ENCODE measurements at places on chromosomes 13 and 19. TPM values are rescaled to one million over a fixed set of nuclear protein-coding genes. Genes with fewer than 3 reads are reported as not detected.

ZSCAN22 gene
- total RNA-seq = 1.3 TPM

ZSCAN4 gene
- 0.12 TPM for total RNA-seq

ZNF575 gene
- not detected for total RNA-seq

IGSF23 gene
- 2.1 TPM for total RNA-seq

DNA sequence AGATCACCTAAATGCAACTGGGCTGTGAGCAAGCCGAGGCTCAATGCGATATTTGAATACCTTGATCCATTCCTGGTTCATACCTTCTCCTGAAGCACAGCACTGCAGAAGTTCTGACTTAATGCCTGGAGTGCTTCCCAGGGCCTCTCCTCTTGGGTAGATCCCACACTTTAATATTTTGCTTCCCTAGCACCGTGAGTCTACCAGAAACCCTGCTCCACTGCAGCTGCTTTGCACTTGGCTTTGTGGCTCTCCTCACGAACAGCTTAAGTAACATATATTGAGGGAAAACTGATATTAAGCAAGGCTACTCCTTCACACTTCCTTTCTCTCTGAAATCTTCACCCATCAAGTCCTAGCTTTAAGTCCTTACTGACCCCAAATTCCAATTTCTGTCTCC, 51.6 kb upstream of the C13orf42 start:
- H3K4me1 ChIP-seq = no peaks in the 10 kb centered on the region
- H3K27ac ChIP-seq = no peak overlapping the region
- no peak for DNase-seq
- no peaks in the 10 kb centered on the region for H3K36me3 ChIP-seq
- H3K4me3 ChIP-seq = no peak overlapping the region

DNA sequence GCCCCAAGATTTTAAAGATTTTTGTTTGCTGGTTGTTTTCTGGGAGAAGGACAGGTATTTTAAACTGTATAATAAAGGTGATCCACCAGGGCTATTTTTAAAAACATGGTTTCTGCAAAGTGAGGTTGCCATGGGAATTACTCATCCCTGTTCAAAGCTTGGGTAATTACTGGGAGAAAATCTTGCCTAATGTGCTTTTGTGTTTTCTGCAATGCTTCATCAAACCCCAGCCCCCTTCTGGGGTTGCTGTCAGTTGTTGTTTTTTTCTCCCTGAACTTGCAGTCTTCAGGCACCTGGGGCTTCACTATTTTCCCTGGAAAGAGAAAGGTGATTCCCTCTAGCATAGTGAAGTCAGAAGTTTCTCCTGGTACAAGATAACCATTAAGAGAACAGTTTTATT, 277.2 kb downstream of the NALCN start:
- no peak for DNase-seq
- no peaks in the 10 kb centered on the region for H3K36me3 ChIP-seq
- H3K27me3 ChIP-seq = peaks cover 9% of the 10 kb centered on the region
- no peaks in the 10 kb centered on the region for H3K4me1 ChIP-seq

DNA sequence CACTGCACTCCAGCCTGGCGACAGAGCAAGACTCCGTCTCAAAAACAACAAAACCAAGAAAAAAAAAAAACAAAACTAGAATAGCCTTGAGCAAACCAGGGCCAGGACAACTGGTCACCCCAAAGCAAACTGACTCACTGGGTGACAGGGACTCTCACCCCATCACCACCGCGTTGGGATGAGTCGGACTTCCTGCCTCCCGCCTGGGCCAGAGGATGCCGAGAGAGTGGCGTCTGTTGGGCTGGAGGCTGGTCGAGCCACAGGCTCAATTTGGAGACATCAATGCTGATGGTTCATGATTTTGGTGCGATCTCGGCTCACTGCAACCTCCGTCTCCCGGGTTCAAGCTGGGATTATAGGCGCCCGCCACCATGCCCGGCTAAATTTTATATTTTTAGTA, 11.6 kb downstream of the TMPRSS9 start:
- H3K4me3 ChIP-seq = no peak overlapping the region
- no peaks in the 10 kb centered on the region for H3K4me1 ChIP-seq
- no peaks in the 10 kb centered on the region for H3K27me3 ChIP-seq
- DNase-seq = no peak

- H3K4me1 ChIP-seq = no peaks in the 10 kb centered on the region
- H3K27ac ChIP-seq = no peak overlapping the region
- H3K4me3 ChIP-seq = no peak overlapping the region
- no peak for DNase-seq
- no peaks in the 10 kb centered on the region for H3K36me3 ChIP-seq
- no peaks in the 10 kb centered on the region for H3K27me3 ChIP-seq
Observed at GRCh38 chr13:108755083-108755482, 125.7 kb downstream of the MYO16 start.

DNA sequence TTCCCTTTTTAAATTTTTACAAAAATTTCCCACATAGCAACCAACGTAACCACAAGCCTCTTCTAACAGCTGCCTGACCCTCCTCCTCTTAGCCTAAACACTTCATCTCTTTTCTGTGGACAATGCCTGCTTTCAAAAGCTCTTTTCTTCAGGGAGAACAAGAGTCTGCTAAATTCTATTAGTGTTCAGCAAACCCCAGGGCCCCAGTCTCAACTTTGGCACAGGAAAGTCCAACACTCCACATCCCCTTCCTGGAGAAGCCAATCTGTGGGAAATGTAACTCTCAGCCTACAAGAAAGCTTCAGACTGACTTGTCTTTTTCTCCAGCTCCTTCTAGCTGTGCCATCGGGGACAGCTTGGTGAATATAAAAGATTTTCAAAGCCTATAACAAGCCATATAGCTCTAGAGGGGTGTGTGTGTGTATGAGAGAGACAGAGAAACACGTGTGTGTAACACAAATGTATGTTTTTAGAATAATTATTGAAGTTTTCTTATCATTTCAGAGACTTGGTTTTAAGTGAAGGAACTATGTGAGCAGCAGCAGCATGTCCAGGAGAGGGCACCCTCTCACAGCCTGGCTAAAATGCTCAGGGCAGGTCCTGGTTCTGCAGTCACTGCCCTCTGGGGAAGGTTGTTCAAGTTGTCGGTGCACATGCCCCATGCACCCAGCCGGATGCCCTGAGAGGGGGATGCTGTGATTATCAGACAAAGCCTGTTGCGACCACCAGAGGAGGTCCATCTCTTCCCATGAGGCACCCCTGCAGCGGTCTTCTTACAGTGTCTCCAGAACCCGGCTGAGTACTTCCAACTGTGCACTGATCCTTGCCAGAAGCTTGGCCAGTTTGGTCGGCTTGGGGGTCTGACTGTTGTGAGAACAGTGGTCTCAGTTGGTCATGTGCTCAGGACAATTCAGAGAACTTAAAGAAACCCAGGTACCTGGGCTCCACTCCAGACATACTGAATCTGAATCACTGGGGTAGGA, 34.4 kb downstream of the CCDC70 start:
- H3K27ac ChIP-seq = no peak overlapping the region
- no peaks in the 10 kb centered on the region for H3K36me3 ChIP-seq
- H3K4me1 ChIP-seq = peaks cover 10% of the 10 kb centered on the region

GRCh38 chr19:37098570-37098969, 20.3 kb downstream of the ZNF420 start:
- H3K36me3 ChIP-seq = peaks cover 18% of the 10 kb centered on the region
- H3K4me1 ChIP-seq = no peaks in the 10 kb centered on the region
- no peaks in the 10 kb centered on the region for H3K27me3 ChIP-seq
- H3K4me3 ChIP-seq = no peak overlapping the region
- no peak for DNase-seq
- H3K27ac ChIP-seq = no peak overlapping the region

DNA sequence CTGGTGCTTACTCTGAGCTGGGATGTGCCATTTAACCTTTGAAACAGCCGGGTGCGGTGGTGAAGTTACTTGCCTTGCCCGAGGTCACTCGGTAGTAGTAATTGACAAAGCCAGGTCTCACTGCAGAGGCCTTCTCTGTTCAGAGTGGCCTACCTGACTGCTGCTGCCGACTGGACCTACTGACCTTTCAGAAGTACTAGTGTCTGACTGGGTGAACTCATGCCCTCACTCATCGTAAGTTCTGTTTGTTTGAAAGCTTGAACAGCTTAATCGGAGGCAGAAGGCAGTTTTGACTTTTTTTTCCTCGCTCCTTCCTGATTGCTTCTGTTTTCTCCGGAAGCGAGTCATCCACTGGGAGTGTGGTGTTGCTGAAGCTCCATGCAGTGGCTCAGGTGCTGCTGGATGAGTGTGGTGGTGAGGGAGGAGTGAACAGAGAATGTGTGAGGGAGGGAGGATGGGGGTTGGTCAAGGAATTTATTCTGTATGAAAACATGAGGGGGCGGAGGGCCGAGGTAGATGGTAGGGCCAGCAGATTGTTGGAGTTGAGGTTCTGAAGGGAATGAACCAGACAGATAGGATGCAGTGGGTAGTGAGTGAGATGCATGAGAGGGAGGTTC, 2.7 kb downstream of the SPINT2 start:
- peaks cover 22% of the 10 kb centered on the region for H3K4me1 ChIP-seq
- H3K4me3 ChIP-seq = no peak overlapping the region
- H3K27ac ChIP-seq = peak overlapping the region; percentile 94
- no peaks in the 10 kb centered on the region for H3K36me3 ChIP-seq
- H3K27me3 ChIP-seq = no peaks in the 10 kb centered on the region

DNA sequence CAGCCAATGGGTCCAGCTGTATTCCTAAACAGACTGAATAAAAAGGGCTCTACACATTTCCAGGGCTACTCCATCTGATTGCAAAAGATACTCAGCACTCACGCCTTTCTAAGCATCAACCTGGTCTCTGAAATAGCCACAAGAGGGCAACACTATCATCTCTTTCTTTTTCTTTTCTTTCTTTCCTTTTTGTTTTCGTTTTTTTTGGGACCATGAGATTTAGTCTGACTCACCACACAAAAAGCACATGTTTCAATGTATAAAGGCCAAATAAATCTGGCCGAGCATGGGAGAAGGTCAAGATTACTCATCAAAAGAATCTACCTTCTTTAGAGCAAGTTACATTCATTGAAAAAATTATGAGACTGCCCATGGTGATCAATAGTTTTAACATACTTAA, 805.6 kb upstream of the ARGLU1 start:
- DNase-seq = peak; percentile 53
- H3K36me3 ChIP-seq = no peaks in the 10 kb centered on the region
- H3K4me1 ChIP-seq = no peaks in the 10 kb centered on the region
- H3K27ac ChIP-seq = no peak overlapping the region
- no peaks in the 10 kb centered on the region for H3K27me3 ChIP-seq

DNA sequence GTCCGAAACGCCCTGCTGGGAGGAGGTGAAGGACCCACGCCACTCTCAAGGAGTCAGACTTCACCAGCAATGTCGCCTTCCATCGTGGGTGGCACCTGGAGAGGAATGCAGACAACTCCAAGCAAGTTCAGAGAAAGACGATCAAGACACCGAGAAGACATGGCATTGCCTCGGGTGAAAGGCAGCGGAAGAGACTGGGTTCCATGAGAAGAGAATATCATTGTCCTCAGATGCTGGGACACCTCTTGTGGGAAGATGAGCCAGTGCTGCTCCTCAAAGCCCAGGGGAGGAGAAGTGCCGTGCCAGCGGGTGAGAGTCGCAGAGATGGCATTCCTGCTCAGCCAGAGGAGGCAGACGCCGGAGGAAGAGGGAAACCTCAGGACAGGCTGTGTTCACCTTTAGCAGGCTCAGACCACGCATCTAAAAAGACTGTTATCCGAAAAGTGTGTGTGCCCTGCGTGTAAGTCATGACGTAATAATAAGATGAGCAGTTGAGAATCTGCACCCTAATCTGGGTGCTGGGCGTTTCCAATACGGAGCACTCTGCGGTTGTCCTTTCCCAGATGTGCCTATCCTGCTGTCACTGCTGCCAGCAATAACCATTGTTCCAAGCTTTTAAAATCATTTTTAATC, 144.6 kb upstream of the SPACA7 start:
- H3K36me3 ChIP-seq = no peaks in the 10 kb centered on the region
- H3K4me1 ChIP-seq = no peaks in the 10 kb centered on the region

DNA sequence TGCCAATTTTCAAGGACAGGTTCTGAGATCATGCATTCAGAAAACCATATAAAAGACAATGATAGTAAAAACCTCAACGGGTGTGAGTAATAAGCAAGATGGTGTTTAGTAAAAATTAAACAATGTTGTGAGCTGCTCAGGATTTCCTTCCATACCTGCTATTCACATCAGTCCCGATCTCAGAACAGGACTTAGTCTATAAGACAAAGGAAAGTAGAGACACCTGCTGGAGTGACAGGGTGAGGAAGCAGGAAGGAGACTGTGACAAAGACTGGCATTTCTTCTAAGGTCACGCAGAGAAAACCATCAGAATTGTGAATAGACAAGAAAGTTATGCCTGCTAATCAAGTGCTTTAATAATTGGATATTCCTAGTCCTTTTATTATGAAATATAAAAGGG, 648.0 kb downstream of the DACH1 start:
- H3K27me3 ChIP-seq = no peaks in the 10 kb centered on the region
- no peak overlapping the region for H3K4me3 ChIP-seq
- H3K4me1 ChIP-seq = no peaks in the 10 kb centered on the region

DNA sequence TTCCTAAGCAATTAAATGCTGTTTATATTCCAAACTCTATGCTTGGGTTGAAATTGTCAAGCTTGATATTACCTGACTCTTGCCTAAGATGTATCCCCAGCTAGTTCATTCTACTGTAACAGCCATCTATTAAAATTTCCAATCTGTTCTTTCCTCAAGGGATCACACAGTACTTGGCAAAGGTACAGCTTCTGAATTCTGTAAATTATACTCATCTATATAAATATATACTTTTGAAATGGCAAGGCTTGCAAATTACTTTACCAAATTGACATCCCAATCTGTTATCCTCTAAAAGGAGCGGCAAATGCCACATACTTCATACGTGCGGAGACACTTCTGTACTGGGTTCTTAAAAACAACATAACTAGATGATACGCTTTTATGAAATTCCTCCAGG, 330.2 kb downstream of the DNAJC15 start:
- no peaks in the 10 kb centered on the region for H3K4me1 ChIP-seq
- H3K27me3 ChIP-seq = no peaks in the 10 kb centered on the region
- DNase-seq = no peak
- no peak overlapping the region for H3K4me3 ChIP-seq

DNA sequence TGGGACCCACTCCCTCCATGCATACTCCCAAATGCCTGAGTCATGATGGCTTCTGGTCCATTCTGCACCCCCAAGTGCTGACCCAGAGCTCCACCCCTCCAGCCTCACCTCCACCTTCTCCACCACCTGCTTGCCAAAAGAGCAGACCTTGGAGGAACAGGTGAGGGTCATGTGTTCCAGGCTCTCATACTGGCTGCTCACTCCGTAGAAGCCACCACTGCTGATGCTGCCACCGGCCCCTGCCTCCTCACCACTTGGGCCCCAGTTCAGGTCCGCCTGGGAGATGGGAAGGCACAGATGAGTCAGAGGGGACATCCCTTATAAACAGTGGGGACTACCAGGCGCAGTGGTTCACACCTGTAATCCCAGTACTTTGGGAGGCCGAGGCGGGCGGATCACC, 7.9 kb downstream of the CD37 start:
- H3K27me3 ChIP-seq = no peaks in the 10 kb centered on the region
- H3K36me3 ChIP-seq = no peaks in the 10 kb centered on the region
- DNase-seq = no peak
- H3K4me1 ChIP-seq = no peaks in the 10 kb centered on the region

DNA sequence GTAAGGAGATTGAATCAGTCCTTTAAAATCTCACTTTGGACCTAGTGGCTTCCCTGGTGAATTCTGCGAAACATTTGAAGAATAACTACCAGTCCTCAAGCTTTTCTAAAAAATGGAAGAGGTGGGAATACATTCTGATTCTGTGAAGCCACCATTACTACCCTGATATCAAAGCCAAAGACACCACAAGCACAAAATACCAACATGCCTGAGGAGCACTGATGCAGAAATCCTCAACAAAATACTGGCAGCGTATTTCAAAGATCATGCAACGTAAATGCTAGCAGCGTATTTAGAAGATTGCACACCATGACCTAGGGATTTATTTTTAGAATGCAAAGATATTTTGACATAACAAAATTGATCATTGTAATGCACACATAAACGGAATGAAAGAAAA, 14.4 kb downstream of the ATP4B start:
- no peak for DNase-seq
- no peaks in the 10 kb centered on the region for H3K27me3 ChIP-seq
- no peaks in the 10 kb centered on the region for H3K4me1 ChIP-seq
- no peak overlapping the region for H3K4me3 ChIP-seq
- peaks cover 4% of the 10 kb centered on the region for H3K36me3 ChIP-seq
